ENCODE measurements at places on chromosomes 3 and 15.

DNA sequence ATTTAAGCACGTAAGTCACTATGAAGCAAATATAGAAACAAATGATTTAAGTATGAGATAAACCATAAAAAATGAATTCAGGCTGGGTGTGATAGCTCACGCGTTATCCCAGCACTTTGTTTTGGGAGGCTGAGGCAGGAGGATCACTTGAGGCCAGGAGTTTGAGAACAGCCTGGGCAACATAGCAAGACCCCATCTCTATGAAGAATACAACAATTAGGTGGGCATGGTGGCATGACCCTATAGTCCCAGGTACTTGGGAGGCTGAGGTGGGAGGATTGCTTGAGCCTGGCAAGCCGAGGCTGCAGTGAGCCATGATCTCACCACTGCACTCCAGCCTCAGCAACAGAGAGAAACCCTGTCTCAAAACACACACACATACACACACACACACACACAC lies 34.2 kb downstream of the TMCC1 start:
- DNase-seq: no peak

DNA sequence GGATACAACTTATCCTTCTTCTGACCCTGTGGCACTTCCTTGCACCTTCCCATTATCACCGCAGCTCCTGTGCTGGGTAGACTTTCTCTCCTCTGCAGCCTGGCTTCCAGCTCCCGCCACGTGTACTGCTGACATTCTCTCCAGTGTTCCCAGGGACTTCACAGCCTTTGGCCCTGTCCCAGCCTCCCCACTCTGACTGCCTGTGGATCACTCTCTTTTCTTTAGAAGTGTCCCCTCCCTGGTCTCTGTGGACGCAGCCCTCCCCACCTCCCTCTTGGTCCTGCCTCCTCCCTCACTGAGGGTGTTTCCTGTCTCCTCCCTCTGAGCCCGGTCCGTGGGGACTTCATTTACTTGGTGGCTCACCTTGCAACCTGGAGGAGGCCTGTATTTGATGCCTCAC lies 17.4 kb downstream of the PDIA5 start:
- DNase-seq: no peak

DNA sequence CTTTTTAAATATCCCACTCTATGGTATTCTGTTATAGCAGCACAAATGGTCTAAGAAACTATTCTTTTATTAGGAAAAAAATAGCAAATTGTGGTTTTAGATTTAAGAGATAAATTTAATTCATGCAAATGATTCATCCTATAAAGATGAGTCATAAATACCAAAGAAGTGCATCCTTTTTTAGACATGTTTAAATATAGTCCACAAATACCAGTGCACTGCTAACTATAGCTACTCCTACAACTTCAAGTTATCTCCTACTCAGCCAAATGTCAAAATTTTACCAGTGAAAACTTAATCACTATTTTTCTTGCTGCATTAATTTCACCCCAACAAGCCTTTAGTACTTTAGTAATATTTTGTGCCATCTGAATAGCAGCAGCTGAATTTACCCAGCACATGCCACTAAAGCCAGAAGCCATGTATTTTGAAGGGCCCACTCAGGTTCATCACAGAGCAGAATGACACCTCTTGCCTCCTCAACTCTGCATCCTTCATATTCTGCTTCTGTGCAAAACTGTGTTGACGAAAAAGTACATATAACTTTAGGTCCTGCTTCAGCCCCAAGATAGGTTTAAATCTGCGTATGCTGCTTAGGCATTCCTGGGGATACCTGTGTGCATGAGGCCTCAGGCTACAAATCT lies 24.9 kb downstream of the CX3CR1 start:
- no peak for DNase-seq

- DNase-seq: no peak
Measured at GRCh38 chr3:160061525-160061924, 72.9 kb downstream of the IL12A start.

GRCh38 chr15:98703126-98703685 lies 54.9 kb downstream of the IGF1R start:
- no peak for DNase-seq

DNA sequence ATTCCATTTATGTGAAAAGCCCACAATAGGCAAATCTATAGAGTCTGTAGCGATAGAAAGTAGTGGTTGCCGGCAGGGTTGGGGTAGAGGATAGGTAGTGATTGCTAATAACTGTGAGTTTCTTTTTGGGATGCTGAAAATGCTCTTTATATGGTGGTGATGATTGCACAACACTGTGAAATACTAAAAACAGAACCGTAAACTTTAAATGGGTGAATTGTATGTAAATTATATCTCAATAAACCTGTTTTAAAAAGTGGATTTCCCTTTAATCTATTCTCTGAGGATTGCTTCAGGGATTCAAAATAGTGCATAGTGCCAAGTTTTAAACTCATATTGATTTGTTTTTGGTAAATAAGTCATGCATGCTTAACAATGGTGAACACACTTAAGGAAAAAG lies 140.2 kb downstream of the LPP start:
- DNase-seq: no peak

GRCh38 chr15:66623801-66624453 lies 58.1 kb upstream of the LCTL start:
- DNase-seq: no peak

- DNase-seq: no peak
Measured at GRCh38 chr3:13346481-13347389, 73.4 kb downstream of the NUP210 start.

DNA sequence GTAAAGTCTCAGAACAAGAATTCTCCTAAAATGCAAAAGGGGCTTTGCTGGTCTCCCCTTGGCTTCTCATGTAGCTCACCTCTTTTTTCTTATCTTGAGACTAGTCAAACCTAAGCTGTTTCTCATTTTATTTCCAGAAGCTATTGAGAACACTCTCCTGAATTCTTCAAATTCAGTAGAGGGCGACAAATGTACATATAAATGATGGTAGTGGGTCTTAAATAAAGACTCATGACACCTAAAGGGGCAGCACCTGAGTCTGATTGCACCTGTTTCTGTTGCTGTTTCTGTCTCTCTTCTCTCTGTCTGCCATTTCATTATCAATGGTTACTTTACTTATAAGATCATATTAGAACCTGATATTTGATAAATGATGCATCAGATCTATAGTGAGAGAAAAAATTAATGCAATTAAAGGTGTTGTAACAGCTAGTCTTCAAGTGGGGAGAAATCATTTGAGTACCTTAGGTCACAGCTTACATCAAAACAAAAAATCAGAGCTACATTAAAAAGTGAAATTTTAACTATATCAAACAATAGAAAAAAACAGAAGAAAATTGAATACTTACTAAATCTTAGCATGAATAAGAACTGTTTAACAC lies 7.0 kb downstream of the ADIPOQ start:
- DNase-seq: peak; percentile 44

DNA sequence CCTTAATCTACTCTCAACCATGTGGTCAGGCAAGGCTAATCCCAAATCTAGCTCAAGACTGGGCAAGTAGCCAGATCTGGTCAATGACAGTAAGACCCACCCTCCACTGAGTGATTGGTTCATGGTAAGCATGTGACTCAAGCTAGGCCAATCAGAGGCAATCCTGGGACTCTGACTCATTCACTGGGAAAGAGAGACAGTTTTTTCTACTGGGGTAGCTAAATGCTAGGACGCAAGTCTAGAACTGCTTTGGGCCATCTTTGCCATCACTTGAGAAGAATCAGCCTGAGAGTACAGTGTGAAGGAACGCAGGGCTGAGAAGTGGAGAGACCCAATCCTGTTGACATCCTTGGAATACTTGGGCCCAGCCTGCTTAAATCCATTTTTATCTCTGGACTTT lies 9.4 kb upstream of the RAD18 start:
- no peak for DNase-seq

DNA sequence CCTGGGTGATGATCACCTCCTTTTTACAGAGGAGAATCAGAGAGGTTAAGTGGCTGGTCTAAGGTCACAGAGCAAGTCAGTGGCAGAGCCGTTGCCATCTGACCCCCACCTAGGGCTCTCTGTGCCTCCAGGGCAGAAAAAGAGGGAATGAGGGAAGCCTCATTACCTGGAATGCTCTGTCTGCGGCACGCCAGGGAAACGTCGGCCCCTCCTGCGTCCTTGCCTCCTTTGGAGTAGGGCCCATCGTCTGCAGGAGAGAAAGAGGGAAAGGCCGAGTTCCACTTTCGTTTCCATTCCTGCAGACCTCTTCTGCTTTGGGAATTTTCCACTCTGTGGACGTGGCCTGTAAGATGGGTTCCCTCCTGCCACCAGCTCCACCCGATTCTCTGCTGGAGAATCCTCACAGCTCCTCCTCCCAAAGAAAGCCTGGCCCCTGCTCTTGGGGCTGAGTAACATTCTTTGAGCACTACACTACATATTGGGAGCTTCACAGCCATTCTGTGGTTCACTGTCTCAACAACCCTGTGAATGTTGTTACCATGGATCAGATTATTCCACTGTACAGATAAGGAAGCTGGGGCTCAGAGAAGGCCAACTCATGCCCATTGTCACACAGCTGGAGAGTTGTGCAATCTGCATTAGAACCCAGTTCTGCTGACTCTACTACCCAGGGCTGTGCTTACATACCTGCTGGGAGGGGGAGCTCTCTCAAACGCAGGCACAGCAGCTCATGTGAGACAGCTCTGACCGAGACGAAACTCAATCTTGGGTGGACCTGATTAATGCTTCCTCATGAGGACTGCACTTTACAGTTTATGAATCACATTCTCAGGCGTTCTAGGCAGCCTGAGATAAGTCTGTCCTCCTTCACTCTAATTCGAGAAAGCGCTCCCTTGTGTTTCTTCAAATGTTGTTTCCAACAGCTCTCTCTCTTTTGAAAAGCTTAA lies 14.2 kb downstream of the GRIP2 start:
- DNase-seq: no peak

GRCh38 chr15:90295270-90295648 lies 29.8 kb downstream of the NGRN start:
- DNase-seq: no peak

- no peak for DNase-seq
Measured at GRCh38 chr3:55491296-55491816, 4.2 kb upstream of the WNT5A start.

- DNase-seq: peak; percentile 33
Measured at GRCh38 chr3:142858043-142858442, 30.8 kb downstream of the PCOLCE2 start.

GRCh38 chr3:87359826-87360225 lies 83.4 kb upstream of the POU1F1 start:
- DNase-seq: peak; percentile 23

DNA sequence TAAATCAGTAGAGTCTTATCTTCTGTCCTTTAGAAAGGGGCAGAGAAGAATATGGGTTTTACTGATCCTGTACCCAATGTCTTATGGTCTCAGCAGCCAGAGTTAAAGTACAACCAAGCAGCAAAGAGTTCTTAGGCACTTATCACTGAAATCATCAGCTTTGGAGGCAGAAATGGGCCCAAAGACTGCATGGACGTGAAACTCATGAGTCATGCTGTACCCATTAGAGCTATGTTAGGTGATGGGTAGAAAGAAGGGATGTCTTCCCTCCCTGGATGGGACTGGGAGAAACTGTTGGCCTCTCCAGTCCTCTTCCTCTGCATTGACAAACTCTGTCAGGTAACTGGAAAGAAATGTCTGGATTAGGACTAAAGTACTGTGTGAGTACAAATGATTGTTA lies 63.4 kb downstream of the EOMES start:
- DNase-seq: no peak

GRCh38 chr15:65028338-65028737 lies 1.1 kb downstream of the MTFMT start:
- no peak for DNase-seq

Data from NCI-H2107 (cell line).